ENCODE measurements at places on chromosomes 1 and 21. TPM values are rescaled to one million over a fixed set of nuclear protein-coding genes. Genes with fewer than 3 reads are reported as not detected.

The TMPRSS15 gene
- total RNA-seq, result not detected

The C1QA gene
- not detected for total RNA-seq

GRCh38 chr1:185345913-185346720, 29.1 kb upstream of the IVNS1ABP start:
- no peak overlapping the region for H3K27ac ChIP-seq
- no peak overlapping the region for H3K4me3 ChIP-seq
- DNase-seq, result no peak
- H3K36me3 ChIP-seq, result no peaks in the 10 kb centered on the region
- no peaks in the 10 kb centered on the region for H3K4me1 ChIP-seq

The TRIM58 gene
- total RNA-seq, result 3.4 TPM

DNA sequence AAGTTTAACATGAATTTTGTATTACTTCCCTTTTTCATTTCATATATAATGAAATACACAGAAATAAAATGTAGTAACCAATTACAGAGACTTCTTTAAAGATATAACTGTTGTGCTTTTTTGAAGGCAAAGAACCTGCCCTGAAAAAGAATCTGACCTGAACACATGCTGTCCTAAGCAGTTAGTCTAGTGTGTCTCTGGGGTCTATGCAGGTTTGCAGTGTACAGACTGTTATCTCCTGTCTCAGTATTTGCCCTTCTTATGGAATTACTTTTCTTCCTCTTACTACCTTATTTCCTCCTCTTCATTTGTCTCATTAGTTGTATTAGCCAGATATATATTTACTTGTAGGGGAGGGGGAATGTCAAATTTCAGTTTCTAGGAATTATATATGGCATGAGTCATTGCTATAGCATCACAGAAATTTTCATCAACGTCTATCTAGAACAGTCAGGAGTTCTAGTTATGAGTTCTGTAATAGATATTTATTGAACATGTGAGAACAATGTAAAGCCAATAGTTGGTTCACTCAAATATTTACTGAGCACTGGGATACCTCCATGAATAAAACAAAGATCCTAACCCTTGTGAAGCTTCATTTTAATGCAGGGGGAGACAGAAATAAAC, 28.4 kb upstream of the PLEKHO1 start:
- H3K4me1 ChIP-seq, result no peaks in the 10 kb centered on the region
- no peaks in the 10 kb centered on the region for H3K27me3 ChIP-seq
- no peak overlapping the region for H3K4me3 ChIP-seq
- H3K27ac ChIP-seq, result no peak overlapping the region
- no peaks in the 10 kb centered on the region for H3K36me3 ChIP-seq

DNA sequence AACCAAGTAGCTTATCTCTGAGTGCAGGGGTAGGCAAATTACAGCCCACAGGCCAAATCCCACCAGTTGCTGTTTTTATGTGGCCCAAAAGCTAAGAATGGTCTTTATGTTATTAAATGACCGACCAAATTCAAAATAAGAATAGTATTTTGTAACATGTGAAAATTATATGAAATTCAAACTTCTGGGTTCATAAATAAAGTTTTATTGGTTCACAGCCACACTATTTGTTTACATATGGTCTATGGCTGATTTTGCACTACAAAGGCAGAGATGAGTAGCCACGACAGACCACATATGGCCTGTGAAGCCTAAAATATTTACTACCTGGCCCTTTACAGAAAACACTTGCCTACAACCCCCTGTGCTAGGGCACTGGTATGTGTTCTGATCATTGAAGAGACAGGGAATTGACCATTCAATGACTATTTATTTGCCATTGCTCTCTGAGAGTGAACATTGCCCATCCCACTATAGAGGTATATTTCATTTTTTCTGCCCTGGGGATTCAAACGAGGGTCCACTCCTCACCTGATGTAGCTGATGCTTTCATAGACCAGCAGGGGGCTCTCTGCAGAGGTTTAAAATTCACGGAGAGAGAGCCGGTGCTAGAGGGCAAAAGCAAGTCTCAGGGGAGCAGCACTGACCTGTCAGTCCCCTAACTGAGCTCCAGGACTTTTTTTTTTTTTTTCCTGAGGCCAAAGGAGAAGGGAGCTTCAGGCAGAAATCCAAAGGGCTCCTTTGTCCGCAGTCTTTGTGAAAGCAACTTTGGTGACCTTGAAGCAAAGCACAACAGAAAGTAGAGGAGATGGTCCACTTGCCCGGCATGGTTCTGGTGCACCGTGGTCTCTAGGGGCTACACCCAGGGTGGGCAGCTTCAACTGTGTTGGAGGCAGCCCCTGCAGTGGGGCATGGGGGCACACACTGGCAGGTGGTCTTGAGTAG, 7.3 kb upstream of the GNL2 start:
- no peaks in the 10 kb centered on the region for H3K36me3 ChIP-seq
- no peaks in the 10 kb centered on the region for H3K4me1 ChIP-seq
- H3K27me3 ChIP-seq, result peaks cover 8% of the 10 kb centered on the region

DNA sequence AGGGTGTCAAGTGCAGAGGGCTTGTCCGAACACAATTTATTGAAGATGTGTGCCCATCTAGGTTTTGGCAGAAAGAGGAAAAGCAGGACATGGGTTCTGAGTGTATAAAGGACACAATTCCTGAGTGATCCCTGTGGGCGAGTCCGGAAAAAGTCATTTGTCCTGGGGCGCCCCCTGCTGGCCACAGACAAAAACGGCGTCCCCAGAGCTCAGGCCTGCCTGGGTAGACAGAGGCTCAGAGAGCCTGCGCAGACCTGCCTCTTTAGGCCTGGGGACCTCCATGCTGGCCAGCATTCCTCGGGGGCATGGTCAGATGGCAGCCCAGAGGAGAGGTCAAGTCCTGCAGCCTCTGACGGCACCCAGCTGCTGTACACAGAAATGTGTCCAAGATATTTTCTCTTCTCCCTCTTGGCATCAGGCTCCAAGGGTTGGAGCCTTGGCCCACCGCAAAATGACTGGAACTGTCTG, 65.5 kb upstream of the LRP8 start:
- no peaks in the 10 kb centered on the region for H3K27me3 ChIP-seq
- DNase-seq, result peak; percentile 81
- no peaks in the 10 kb centered on the region for H3K36me3 ChIP-seq
- H3K4me3 ChIP-seq, result no peak overlapping the region
- no peak overlapping the region for H3K27ac ChIP-seq

DNA sequence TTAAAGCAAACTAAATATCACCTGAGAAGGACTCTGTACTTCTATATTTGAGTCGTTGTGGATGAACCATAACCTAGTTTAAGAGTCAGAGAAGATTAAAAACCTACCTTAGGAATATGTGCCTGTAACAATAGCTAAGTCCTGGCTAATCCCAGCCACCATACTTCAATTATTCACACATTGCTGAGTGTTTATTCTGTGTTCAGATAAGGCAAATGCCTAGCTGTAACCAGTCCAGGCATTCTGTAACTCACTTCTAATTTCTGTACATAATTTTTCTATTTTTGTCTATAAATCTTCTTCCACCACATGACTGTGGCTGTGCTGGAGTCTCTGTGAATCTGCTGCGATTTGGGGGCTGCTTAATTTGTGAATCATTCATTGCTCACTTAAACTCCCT, 441.9 kb upstream of the ADAMTS5 start:
- H3K36me3 ChIP-seq, result no peaks in the 10 kb centered on the region
- no peak overlapping the region for H3K27ac ChIP-seq
- DNase-seq, result no peak
- H3K4me3 ChIP-seq, result no peak overlapping the region

GRCh38 chr21:35162831-35163230, 113.7 kb upstream of the RUNX1 start:
- no peaks in the 10 kb centered on the region for H3K27me3 ChIP-seq
- peak; percentile 4 for DNase-seq
- no peak overlapping the region for H3K27ac ChIP-seq
- no peaks in the 10 kb centered on the region for H3K4me1 ChIP-seq
- H3K4me3 ChIP-seq, result no peak overlapping the region
- H3K36me3 ChIP-seq, result no peaks in the 10 kb centered on the region

The KRTAP12-2 gene
- not detected for total RNA-seq

DNA sequence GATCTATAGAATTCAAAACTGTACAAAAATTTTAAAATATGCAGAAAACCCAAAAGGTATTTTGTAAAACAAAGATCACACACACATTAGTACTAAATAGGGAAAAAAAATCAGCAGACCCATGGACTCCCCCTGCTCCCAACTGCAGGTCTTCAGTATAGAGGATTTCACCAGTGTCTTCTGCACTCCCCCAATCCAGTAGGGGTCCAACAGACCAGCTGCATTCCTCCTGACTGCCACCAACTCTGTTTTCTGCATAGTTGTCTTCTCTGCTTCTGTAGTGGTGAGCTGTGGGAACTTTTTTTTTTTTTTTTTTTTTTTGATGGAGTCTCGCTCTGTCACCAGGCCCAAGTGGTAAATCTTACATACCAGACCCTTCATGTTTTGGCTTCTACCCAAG, 21.9 kb downstream of the CLCA2 start:
- no peak overlapping the region for H3K27ac ChIP-seq
- no peaks in the 10 kb centered on the region for H3K36me3 ChIP-seq
- H3K4me1 ChIP-seq, result peaks cover 3% of the 10 kb centered on the region

The DIRAS3 gene
- total RNA-seq, result 0.21 TPM

GRCh38 chr21:34055615-34056014, 17.8 kb upstream of the MRPS6 start:
- no peaks in the 10 kb centered on the region for H3K27me3 ChIP-seq
- no peak for DNase-seq
- no peaks in the 10 kb centered on the region for H3K36me3 ChIP-seq
- no peak overlapping the region for H3K27ac ChIP-seq

DNA sequence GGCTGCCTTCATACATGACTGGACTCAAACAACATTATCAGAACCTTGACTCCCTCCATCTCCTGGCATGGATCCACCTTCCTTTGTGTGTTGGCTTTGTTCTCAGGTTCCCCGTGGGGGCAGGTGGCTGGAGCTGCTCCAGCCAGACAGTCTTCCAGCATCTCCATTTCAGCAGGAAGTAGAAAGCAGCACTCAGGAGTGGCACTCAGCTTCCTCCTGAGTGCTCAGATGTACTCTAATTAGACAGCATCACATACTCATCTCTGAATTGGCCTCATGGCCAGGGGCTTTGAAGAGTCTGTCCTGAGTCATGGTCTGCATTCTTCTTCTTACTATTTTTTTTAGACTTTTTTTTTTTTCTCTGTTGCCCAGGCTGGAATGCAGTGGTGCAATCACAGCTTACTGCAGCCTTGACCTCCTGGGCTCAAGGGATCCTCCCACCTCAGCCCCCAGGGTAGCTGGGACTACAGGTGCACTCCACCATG, 27.9 kb downstream of the OVAAL start:
- no peak overlapping the region for H3K27ac ChIP-seq
- no peaks in the 10 kb centered on the region for H3K27me3 ChIP-seq
- H3K4me1 ChIP-seq, result no peaks in the 10 kb centered on the region
- no peaks in the 10 kb centered on the region for H3K36me3 ChIP-seq
- H3K4me3 ChIP-seq, result no peak overlapping the region

DNA sequence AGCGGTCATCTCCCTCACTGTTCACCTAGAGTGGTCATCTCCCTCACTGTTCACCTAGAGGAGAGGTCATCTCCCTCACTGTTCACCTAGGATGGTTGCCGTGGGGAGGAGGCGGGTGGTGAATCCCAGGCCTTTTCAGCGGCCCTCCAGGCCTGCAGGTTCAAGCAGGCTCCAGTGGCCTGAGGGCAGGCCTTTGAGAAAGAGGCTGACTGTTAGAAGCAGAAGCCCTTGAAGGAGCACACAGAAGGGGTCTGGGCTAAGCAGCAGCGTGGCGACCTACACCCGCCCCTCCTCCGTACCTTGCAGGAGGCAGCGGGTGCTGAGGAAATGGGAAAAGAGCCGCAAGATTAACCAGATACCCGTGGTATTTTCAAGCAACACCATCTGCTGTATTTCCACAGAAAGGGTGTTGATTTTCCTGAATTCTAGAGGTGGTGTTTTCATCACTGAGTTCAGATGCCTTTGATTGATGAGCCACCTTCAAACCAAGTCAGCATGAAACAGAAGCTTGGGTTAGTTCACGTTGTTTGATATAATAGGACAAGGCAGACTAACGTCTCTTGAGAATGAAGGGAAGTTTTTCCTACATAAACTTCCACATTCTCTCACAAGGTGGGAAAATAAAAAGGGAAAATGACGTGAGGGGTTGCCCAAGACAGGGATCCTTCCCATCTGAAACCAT, 289.5 kb downstream of the KIF26B start:
- peaks cover 5% of the 10 kb centered on the region for H3K4me1 ChIP-seq
- DNase-seq, result no peak
- no peak overlapping the region for H3K27ac ChIP-seq

- H3K27me3 ChIP-seq, result peaks cover 10% of the 10 kb centered on the region
- peak overlapping the region; percentile 94 for H3K4me3 ChIP-seq
- peak overlapping the region; percentile 76 for H3K27ac ChIP-seq
- H3K4me1 ChIP-seq, result peaks cover 48% of the 10 kb centered on the region
- peak; percentile 72 for DNase-seq
These were observed 623 bp downstream of the PTPRF start for GRCh38 chr1:43531107-43531905.

- H3K27ac ChIP-seq, result no peak overlapping the region
- DNase-seq, result peak; percentile 86
- H3K36me3 ChIP-seq, result no peaks in the 10 kb centered on the region
- no peak overlapping the region for H3K4me3 ChIP-seq
- no peaks in the 10 kb centered on the region for H3K27me3 ChIP-seq
These were observed 3.2 kb upstream of the RXFP4 start for GRCh38 chr1:155938220-155938627.

GRCh38 chr1:206684478-206685333, at the start of gene MAPKAPK2:
Gene MAPKAPK2, plus strand, starts transcription at chr1:206684905. Its CDS starts 325 bp downstream, at chr1:206685230.
- H3K36me3 ChIP-seq, result no peaks in the 10 kb centered on the region
- H3K4me1 ChIP-seq, result peaks cover 39% of the 10 kb centered on the region
- peaks cover 43% of the 10 kb centered on the region for H3K27me3 ChIP-seq
- DNase-seq, result peak; percentile 82
- H3K27ac ChIP-seq, result 0 out of 2 replicates have a peak within 1 kb of the TSS, but pooled peaks have one; percentile 40

DNA sequence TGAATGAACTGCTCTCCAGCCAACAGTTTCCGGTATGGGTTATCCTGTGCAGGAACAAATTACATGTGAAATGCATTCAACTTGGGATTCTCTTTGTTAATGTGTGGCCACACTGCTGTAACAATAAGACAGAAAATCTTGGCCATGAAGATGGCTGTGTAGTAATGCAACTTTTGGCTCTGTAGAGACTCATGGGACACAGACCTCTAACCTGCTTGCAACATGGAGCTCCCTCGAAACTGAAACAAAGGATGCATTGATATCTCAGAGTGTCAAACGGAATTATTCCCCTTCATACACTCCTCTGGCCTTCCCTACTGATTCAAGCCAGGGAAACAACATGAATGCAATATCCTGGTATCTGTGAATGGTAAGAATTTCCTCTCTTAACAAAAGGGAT, 559.3 kb upstream of the ZRANB2 start:
- no peaks in the 10 kb centered on the region for H3K27me3 ChIP-seq
- H3K27ac ChIP-seq, result no peak overlapping the region
- no peaks in the 10 kb centered on the region for H3K36me3 ChIP-seq
- DNase-seq, result no peak
- no peaks in the 10 kb centered on the region for H3K4me1 ChIP-seq

DNA sequence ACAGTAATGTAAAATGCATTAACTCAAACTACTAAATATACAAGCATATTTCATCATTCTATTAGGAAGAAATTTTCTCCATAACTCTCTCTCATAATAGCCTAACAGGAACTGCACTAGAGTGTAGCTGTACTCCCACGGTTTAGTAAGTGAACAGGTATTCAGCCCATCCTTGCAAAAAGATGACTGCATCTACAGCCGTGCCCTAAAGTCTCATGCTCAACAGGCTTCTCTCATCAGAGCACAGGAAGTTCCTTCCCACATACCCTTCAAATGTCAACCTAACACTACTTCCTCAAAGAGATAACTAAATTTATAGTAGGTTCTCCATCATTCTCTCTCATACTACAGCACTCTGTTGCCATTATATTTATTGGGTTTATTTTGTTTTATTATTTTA, 251.6 kb downstream of the AKT3 start:
- DNase-seq, result no peak
- no peaks in the 10 kb centered on the region for H3K4me1 ChIP-seq
- no peak overlapping the region for H3K27ac ChIP-seq
- H3K27me3 ChIP-seq, result no peaks in the 10 kb centered on the region
- no peak overlapping the region for H3K4me3 ChIP-seq
